ENCODE measurements at places on chromosomes 2 and 18.

GRCh38 chr2:123659120-123659519 is 366.0 kb upstream of the CNTNAP5 start:
- DNase-seq = no peak

DNA sequence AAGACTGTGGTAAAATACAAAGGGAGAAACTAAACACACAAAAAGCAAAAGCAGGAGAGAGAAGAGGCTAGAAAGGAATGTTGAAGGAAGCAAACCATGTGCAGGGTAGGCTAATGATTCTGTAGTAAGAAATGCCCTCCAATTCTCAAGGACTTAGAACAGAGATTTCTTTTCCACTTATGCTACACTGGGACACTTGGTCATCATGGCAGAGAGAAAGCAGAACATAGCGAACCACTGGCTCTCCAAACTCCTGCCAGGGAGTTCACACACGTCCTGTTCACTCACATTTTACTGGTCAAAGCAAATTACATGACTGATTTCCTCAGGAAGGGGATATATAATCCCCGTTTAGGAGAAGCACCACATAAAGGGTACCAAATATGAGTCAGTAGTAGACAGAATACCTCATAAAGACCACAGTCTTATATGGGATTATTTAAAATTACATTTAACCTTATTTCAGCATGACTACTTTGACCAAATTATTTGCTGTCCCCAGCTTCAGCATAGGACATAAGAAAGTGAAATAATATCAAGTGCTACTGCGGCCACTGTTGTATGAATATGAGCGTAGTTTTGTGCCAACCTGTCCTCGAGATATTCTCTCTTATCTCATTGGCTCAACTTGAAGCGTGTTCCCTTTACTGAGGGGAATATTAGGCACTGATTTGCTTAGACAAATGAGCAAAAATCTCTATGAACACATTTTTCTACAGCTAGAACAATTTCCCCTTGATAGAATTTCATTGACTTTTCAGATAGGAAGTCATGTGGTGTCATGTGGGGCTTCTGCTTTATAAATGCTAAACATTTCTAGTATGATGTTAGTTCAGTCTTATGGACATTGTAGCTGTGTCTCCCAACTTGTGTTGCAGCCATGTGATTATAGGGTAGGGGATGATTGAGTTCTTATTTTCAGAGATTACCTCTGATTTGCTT is 81.7 kb downstream of the FAM161A start:
- no peak for DNase-seq

DNA sequence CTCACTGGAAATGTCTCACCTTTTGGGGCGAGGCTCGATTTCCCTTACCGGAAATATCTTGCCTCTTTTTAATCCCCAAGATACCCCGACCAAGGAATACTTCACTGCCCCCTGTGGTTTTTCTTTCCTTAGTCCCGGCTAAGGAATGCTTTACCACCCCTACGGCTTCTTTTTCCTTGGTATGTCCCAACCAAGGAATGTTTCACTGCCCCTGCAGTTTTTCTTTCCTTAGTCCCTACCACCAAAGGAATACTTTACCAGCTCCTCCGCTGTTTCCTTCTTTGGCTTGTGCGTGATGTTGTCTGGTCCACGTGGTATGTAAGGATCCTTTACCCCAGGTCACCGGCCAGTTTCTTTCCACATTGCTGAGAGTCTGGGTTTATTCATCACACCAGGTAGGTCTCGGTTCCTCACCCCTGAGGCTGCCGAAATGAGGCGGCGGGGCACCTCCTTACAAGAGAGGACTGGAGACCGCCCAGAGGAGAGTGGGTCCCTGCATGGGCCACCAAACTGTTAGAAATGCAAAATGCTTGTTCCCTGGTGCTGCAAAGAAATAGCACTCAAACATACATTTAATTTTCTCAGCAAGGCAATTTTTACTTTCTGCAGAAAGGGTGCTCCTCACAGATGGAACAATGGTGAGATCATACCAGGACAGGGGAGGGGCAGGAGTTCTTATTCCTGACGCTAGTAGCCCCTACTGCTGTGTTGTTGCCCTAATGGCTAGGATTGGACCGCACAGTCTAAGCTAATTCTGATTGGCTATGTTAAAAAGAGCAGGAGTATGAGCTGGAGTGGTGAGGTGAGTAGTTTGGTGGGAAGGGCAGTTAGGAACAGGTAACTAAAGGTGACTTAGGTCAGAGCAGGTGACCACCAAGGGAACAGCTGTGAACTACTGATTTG is 33.4 kb upstream of the CLASP1 start:
- no peak for DNase-seq

GRCh38 chr2:213722565-213722964 is 438.3 kb downstream of the SPAG16 start:
- DNase-seq = no peak

- DNase-seq = no peak
Measured at GRCh38 chr2:132597831-132598230, 72.2 kb downstream of the LYPD1 start.

DNA sequence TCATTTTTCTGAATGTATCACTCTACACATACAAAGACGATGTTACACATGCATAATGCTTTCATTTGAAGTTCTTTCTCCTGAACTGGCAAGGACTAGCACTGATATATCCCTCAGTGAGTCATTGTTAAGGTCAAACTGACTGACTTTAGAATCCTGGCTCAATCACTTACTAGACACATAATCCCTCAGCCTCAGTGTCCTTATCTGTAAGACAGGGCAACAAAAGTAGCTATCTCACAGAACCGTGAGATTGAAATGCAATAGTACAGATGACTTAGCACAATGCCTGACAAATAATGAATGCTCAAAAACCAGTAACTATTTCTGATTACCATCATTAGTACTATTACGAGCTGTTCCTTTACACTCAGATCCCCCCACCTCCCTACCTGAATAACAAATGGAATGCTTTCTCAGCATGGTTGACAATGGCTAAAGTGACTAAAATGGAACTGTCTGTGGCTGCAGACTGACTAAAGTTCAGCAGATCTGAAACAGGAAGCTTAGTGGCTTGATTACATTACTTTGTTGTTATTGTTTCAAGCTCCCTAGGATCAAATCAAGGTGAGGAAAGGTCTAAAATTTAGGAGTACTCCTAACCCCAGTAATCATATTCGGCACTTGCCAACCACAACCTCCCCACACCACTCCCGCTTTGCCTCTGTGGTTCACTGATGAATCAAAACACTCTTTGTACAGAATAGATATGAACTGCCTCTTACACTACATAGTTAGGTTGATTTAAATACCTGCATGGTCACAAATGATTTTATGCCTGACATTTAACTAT is 35.8 kb upstream of the CACNB4 start:
- no peak for DNase-seq

GRCh38 chr2:57549642-57550102 is 496.9 kb upstream of the VRK2 start:
- DNase-seq = no peak
